ENCODE measurements at places on chromosomes 16 and 17.

- DNase-seq: no peak
These were observed 228.9 kb upstream of the TNRC6C start for GRCh38 chr17:77729587-77729986.

- no peak for DNase-seq
These were observed 167.9 kb upstream of the NOL11 start for GRCh38 chr17:67549820-67550219.

GRCh38 chr17:1058423-1059130, 61.6 kb downstream of the TIMM22 start:
- peak; percentile 28 for DNase-seq

DNA sequence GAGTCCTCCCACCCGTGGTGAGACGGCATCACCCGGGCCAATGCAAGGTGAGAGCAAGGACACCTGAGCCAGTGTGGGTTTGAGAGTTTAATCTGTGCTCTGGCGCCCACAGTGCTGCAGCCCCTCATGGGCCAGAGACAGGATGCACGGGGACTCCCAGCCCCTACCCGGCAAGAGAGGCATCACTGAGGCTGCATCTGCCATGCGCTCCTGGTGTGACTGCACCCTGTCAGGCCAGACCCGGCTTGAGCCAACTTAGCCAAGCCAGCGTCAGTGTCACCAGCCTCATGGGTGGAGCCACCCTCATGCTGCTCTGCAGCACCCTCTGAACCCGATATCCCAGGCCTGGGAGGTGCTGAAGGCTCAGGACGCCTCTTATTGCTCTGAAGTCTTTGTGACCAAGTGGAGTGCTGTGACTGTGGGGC, 1.3 kb upstream of the BRICD5 start:
- DNase-seq: no peak

DNA sequence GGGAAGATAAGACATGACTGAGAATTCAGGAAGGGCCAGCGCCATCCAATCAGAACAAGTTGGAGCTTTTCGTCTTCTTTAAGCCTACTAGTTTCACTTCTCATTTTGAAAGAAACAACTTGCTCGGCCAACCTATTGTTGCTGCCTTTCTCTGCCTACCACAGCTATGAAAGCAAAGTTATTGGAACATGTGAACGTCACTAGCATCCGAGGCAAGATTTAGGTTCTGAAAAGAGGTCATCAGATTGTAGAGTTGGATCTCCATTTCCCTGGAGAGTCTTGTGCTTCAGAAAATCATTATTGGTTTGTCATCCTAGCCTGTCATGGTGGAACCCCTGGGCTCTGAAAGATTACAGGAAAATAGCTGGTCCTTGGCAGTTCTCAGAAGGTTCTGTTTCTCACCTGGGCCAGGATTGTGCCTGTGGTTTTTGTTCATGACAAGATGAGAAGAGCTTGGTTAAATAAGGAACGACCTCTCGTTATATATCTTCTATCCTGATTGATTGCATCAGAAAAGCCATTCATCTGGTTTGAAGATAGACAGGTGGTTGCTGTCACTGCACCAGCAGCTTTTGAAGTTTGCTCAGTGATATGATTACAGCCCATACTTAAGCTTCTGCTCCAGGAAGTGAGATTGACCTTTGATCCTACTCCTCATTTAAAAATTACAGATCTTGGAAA, 25.3 kb downstream of the CDH13 start:
- DNase-seq: peak; percentile 23

GRCh38 chr17:14488958-14489550, 188.2 kb downstream of the HS3ST3B1 start:
- no peak for DNase-seq

DNA sequence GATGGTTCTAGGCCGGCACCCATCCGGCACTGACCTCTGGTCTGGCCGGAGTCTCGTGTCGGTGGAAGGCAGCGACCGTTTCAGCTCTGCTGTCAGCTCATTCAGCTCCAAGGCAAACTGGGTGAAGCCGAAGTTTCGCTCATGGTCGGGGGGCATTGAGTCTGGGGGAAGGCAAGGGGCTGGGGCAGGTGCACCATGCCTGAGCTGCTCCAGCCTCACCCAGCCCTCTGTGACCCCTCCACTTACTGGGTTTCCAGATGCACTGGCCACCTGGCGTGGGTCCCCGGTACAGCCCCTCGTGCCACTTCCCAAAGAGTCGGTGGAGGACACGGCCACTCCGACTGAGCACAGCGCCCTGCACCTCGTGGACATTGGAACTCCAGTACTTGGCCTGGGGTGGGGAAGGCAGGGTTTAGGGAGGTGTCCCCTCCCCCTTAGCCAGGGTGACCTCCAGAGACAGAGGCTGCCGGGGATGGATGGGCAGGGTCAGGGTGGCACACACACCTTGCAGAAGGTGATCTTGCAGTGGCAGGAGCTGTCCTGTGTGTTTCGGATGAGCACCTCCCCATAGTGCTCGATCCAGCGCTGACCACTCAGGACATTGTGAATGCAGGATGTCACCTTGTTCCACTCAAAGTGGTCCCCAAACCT, 12.6 kb downstream of the OSBPL7 start:
- no peak for DNase-seq

DNA sequence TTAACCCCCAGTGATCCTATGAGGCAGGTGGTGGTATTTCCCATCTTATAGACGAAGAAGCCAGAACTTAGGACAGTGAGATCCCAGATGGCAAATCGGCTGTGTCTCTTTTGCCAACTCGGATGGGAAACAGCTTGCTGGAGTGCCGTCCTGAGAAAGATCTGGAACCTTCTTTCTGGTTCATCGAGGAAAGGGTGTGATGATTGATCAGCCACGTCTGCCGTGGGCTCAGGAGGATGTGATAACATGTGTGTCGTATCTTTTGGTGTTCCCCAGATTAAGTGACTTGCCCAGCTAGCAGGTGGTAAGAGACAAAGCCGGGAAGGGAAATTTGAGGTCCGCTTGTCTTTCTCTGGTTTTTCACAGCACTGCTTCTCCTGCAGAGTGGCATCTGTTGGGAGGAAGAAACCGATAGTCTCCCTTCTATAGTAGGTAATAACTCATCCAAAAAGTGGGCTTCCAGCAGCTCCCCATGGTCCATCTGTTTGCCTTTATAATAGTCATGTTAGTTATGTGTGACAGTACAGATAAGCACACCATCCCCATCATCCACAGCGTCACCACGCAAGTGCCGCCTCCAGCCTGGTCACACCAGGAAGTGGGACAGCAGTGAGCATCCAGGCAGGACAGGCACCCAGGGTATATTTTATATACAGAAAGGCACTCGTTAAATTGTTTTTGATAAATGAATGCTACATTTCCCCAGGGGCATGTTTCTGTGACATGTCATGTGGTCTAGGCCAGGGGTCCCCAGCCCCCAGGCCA, 175.5 kb downstream of the KATNIP start:
- DNase-seq: no peak

DNA sequence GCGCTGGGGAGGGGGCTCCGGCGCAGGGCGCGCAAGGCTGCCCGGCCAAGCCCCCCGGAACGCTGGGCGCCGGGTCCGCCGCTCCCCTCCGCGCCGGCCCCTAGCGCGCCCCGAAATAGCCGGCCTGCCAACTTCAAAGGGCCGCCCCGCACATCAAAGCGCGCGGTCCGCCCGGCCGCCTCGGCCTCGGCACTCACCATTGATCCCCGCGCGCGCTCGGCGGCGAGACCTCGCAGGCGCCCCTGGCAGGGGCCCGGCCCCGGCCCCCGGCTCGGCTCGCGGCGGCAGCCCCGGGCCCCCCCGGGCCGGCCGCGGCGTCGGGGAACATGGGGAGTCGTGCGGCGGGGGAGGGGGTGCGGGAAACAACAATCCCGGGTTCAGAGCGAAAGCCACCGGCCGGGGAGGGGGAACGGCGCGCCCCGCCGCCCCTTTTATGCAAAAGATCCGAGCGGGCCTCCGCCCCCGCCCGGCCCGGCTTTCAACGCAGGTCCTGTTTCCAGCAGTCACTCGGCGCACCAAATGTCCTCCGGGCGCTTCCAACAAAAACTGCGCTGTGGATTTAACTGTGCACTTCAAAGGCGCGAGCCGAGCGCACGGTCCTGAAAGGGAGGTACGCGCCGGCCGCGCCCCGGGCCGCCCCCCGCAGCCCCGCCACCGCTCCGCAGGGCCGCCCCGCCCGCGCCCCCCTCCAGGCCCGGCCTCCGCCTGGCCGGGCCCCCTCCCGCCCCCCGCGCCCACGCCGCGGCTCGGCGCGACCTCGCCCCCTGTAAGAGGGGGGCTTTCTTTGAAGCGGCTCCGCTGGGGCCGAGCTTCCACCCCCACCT, 608 bp downstream of the AXIN2 start:
- peak; percentile 76 for DNase-seq

DNA sequence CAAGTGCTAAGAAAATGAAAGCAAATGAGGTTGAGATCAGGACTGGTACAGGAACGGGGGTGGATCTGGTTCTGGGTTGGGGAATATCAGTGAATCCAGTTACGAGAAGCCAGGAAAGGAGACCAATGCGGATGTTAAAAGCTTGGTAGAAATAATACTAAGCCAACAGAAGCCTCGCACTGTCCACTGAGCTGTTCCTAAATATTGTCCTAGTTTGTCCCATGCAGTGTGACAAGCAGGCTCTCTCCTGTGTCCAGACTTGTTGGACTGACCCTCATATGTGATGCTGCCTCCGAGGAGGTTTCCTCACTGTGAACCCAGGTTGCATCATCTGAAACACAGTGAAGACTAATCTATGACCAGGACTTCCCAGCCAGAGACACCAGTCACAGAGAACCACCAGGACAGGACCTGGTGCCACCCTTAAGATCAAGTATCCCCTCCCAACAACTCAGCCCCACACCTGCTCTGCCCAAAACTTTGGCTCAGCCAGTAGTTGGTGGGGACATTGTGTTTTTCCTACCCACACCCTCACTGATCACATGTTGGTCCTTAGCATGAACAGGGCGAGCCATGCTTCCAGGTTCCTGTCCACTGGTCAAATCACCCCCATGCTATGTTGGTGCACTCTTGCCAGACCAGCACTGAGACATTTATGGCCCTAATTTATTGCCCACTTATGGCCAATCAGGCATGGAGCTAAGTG, 32.7 kb upstream of the SCNN1B start:
- peak; percentile 85 for DNase-seq

GRCh38 chr16:28538733-28539596, at the start of gene NUPR1:
Gene NUPR1, minus strand, starts transcription at chr16:28538974. Its CDS starts 67 bp downstream, at chr16:28538907.
- DNase-seq: no peak

DNA sequence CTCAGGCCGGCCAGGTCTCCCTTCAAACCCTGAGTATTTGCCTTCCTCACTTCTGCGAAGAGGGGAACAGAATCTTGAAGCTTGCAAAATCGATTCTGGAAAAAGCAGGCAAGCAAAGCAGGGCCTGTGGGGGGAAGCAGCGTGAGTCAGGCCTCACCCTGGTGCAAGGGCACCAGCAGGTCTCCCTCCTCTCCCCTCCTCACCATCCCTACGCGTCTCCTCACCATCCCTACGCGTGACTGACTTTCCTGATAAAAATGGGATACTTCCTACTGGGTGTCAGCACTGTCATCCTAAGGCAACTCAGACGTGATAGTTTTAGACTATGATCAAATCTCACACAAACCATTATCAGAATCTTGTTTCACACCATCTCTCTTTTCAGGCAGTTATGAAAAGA, 12.1 kb downstream of the CMTM3 start:
- DNase-seq: no peak

- no peak for DNase-seq
These were observed 1.1 kb downstream of the GAS7 start for GRCh38 chr17:10197362-10197720.

DNA sequence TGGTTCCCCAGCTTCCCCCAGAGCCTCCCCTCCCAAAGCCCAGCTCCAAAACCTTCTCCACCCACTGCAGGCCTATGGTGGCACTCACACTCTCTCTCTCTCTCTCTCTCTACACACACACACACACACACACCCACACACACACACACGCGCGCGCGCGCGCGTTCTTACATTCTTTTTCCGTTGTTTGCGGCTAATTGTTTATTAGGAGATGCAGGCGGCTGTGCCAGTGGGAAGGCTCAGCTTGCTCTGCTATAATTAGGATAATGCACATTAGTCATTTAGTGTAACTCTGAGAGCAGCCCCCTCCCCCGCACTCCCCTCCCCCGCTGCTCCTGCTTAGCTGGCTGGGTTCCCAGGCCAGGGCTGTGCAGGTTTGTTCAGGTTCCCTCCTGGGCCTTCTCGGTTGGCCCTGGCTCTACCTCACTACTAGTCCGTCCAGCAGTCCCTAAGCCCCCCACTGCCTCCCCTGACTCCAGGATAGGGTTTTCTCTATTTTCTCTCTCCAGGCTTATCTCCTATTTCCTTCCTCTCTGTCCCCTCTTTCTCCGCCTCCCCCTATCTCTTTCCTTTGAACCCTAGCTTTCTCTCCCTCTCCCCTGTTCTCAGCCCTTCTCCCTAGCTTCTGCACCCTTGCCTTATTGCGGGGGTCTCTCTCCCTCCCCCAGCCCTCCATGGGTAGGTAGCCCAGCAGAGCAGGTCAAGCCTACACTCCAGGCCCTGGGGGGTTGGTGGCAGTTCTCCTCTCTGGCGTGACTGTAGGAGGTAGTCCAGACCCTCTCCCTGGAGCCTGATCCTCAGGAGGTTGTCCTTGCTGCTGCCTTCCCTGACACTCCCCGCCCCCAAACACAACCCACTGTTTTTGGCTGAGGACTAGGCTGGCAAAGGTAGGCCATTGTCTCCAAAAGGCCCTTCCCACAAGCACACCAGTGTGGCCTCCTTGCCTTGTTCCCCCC, 34.0 kb downstream of the TMEM132E start:
- DNase-seq: no peak

DNA sequence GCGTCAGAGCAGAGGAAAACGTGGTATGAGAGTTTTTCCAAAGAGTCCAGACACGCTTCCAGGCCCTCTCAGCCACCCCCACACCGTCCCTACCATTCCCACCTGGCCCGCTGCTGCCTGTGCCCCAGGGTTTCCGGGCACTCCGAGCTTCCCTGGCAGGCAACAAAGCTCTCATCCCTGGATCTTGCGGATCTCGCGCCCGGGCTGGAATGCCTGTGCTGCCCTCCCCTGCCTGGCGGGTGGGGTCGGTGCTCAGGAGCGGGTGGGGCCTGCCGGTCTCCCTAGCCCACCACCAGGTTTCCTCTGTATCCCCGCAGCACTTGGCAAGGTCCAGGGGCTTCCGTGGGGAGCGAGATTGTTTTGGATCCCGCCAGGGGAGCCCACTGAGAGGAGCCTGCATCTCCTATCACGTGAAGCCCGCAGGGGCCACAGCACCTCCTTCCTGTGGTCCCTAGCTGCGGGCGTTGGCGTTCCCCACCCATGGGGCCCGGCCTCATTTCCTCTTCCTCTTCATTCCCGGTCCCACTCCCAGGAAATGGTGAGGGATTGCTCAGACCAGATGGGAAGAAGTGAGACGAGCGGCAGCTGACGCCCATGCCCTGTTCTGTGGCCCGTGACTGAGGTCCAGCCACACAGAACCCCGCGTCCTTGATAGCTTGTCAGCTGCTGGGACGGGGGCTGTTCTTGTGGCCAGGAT, 11.0 kb downstream of the TBC1D24 start:
- DNase-seq: no peak

Data from NCI-H510A treated with DMSO at 0.1 percent for 48 hours (cell line).